CD4-positive, CD25-positive, alpha-beta regulatory T cell (primary cell): ENCODE measurements at places on chromosomes 7 and 10.

- DNase-seq = no peak
These were observed 71.2 kb downstream of the FANK1 start for GRCh38 chr10:125967533-125967932.

- DNase-seq = no peak
These were observed 1.8 kb upstream of the KIF20B start for GRCh38 chr10:89699581-89700064.

GRCh38 chr7:152330827-152331226 is 105.0 kb downstream of the KMT2C start:
- no peak for DNase-seq

GRCh38 chr7:18927134-18927533 is 190.3 kb downstream of the TWIST1 start:
- no peak for DNase-seq

- DNase-seq = no peak
These were observed 38.8 kb downstream of the TACR2 start for GRCh38 chr10:69377933-69378332.

- no peak for DNase-seq
These were observed 39.8 kb upstream of the ARL4A start for GRCh38 chr7:12647364-12648219.

- DNase-seq = no peak
These were observed 161.7 kb downstream of the FANK1 start for GRCh38 chr10:126058104-126058503.

DNA sequence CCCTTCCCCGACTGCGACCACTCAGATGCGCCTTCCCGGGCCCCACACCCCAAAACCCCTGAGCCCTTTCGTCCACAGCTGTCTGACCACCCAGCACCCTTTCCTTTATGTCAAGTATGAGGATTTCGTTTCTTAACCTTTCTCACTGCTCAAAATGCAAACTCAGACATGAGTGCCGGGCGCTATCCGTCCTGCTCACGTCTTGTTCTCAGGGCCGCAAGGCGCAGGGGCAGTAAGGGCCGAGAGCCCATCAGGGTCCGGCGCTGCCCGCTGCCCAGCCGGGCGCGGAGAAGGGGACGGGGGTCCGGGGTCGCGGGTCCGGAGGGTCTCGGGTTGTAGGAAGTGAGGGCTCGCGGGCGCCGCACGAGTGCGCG is 670 bp upstream of the RBM33 start:
- no peak for DNase-seq

GRCh38 chr7:47550788-47551470 is 31.0 kb downstream of the TNS3 start:
- no peak for DNase-seq

DNA sequence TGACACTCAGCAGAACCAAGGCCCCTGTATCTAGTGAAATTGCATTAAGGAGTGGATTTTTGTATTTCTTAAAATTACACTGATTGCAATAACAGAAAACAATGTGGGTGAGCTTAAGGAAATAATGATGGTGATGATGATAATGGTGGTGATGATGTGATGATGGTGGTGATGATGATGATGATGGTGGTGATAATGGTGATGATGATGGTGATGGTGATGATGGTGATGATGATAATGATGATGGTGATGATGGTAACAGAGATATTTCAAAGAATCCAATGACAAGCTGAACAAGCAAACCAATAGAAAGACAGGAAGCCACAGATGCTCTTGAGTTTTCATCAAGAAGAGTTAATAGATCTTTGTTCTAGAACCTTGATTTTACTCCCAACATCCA is 630.7 kb upstream of the AUTS2 start:
- DNase-seq = no peak

- no peak for DNase-seq
These were observed 230.1 kb downstream of the GLI3 start for GRCh38 chr7:42006801-42007513.

- no peak for DNase-seq
These were observed 39.5 kb upstream of the ANKRD1 start for GRCh38 chr10:90960355-90960814.

GRCh38 chr10:110002801-110003523 is 4.8 kb upstream of the ADD3 start:
- DNase-seq = no peak

DNA sequence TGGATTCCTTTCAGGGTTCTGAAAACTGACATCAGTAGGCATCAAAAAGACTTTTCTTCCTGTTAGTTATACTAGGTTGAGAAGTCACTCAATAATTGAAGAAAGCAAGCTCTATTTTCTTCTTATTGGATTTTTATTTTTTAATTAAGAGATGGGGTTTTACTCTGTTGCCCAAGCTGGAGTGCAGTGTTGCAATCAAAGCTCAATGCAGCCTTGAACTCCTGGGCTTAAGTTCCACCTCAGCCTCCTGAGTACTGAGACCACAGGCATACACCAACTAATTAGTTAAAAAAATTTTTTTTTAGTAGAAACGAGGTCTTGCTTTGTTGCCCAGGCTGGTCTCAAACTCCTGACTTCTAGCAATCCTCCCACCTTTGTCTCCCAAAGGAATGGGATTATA is 28.0 kb downstream of the PIP4K2A start:
- no peak for DNase-seq

- no peak for DNase-seq
These were observed 13.5 kb upstream of the RPEL1 start for GRCh38 chr10:103232131-103232673.

DNA sequence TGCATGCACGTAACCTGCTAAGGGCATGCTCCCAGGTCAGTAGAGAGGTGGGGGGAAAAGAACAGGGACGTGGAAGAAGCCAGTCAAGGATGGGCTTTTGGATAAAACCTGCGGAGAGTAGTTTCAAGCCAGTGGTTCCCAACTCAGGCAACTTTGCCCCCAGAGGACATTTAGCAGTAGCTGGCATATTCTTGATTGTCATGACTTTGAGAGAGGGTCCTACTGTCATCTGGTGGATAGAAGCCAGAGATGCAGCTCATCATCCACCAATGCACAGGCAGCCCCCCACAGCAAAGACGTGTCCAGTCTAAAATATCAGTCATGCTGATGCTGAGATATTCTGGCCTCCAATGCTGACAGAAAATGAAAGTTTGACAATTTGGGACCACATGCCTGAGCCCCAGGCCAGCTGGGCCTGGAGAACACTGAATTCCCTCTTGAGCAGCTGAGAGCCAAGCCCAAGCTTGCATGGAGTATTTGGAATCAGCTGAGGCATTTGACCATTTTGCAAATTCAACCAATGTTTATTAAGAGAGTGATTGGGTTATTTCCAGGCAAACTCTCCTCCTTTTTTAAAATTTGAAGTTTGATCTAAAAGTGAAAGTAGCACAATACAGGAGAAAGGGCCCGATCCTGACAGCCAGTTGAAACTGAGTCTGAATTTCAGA is 110.0 kb upstream of the C7orf33 start:
- no peak for DNase-seq

DNA sequence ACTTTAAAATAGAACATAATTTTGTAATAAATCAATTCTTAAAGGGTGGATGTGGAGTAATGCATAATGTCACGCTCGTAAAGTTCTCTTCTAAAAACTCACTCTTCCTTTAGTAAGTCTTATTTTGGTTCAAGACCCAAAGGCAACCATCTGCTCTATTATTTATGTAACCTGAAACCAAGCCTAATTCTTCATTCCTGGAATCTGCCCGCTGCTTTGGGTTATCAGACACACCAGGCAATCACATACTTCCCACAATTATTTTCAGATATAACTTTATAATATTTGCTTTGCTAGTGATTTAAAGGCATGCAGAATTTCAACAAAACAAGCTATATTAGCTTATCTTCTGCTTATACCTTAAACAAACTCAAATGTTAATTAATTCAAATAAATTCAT is 39.0 kb downstream of the RAB11FIP2 start:
- no peak for DNase-seq

- DNase-seq = no peak
These were observed 57.4 kb downstream of the SPOCK2 start for GRCh38 chr10:72030762-72031543.

DNA sequence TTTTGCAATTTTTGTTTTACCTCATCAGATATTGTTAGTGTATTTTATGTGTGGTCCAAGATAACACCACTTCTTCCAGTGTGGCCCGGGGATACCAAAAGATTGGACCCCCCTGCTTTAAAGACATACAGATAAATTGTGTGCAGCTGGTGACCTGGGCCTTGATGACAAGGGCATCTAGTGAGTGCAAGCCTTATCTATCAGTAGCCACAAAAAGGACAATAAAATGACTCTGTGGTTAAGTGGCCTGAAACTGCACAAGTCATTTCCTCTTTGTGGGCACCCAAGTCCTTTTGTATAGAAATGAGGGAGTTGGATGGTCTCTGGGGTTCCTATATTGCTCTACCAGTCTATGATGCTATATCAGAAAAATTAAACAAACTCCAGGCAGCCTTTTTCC is 98.1 kb downstream of the PARD3 start:
- no peak for DNase-seq

DNA sequence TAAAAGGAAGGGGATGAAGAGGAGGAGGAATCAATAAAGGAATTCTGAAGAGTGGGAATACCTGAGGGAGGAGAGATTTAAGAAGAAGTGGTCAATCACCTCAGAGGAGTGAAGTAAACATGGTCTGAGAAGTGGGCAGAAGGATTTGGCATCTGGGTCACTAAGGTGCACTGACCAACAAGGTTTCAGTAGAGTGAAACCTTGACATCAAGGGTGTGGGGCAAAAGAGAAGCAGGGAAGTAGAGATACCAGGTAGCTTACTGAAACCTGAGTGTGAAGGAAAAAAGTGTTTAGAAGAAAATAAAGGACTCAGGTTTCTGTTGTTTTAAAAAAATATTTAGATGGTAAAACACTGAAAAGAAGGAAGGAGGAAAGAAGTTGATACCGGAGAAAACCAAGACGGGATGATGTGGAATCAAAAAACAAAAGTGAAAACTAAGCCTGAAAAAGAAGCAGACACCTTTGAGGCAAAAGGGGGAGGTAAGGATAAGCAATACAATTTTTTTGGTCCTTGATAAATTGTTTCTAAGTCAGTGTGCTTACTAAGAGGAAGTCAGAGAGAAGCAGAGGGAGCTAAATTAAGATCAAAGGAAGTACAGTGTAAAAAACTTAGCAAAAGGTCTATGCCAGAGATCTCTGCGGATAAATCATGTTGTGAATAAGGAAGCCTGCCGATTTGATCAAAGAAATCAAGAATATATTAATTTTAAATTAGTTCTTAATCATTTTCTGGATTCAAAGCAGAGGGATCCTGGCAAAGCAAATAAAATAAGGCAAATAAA is 137.2 kb upstream of the GPR22 start:
- no peak for DNase-seq

- DNase-seq = no peak
These were observed 577.1 kb downstream of the NRG3 start for GRCh38 chr10:82452046-82452445.

DNA sequence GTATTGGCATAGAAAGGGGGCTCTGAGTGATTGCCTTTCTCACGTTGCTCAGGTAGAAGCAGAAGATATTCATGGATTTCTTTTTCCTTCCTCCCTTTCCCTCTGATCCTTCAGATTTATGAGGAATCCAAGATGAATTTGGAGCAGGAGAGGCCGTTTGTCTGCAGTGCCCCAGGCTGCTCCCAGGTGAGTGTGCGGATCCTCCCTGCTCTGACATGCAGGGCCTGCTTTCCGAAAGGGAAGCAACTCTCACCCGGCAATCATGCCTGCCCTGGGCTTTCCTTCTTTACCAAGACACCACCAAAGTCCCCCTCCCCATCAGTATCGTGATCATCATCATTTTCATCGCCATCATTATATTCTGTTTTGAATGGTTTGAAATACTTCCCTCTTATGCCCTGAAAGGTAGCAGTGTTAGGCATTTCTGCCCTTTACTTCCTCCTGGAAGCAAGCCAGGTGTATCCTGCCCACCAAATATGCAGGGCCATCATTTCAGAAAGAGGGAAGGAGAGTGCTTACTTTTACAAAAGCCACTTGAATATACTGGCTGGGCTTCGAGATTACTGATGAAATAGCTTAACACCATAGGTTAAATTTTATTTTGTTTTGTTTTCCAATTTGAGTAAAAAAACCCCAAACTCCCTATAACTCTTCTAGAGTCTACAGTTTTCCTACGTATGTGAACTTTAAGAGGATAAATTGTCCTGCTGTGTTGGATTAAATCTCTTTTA is 75.9 kb downstream of the CREB5 start:
- DNase-seq = no peak

DNA sequence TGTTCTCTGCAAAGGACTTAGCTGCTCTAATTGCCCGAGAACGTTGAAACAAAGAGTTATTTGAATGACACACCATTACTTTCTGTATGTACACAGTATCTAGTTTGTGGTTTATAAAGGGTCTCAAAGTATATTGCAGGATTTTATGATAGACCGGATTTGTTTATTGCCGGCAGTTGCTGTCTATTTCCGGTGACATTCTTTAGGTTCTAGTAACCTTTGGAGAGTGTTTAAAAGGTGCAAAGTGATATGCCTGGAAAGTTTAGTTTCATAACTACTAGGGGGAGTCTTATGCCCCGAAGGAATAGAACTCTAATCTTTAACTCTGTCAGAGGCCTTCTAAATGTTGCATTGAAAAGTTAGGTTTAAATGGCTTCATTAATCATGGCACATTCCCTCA is 63.8 kb downstream of the PAPSS2 start:
- no peak for DNase-seq

DNA sequence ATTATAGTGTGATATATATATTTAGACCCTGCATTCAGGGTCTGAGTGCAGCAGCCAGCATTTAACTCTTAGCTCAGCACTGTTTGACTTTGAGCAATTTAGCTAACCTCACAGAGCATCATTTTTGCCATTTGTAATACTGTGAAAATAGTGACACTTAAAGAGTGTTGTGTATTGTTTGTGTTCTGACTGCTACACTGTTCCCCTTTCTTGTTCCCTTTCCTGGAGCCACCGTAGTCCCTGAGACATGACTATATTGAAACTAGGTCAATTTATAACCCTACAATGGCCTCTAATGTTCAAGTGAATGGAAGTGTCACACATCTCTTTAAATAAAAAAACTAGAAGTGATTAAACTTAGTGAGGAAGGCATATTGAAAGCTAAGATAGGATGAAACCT is 20.3 kb upstream of the CD36 start:
- no peak for DNase-seq

DNA sequence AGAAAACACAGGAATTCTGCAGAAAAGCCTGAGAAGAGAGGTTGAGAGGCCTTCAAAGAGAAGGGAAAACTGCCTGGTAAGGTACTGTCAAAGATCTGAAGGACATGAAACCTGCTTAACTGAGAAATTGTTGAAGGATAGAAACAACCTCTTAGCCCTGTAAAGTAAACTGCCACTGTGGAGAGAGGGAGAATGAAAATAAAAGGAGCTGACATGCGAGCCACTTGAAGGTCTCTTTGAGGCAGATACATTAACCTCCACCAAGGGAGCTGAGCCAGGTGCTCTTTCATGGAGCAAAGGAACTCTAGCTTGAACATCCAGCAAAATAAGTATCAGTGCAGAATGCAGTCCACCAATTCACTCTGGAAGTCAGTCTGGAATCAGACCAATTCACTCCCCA is 108.8 kb upstream of the FEZF1 start:
- no peak for DNase-seq

- DNase-seq = no peak
These were observed 77.7 kb downstream of the OTUD1 start for GRCh38 chr10:23516530-23516929.

DNA sequence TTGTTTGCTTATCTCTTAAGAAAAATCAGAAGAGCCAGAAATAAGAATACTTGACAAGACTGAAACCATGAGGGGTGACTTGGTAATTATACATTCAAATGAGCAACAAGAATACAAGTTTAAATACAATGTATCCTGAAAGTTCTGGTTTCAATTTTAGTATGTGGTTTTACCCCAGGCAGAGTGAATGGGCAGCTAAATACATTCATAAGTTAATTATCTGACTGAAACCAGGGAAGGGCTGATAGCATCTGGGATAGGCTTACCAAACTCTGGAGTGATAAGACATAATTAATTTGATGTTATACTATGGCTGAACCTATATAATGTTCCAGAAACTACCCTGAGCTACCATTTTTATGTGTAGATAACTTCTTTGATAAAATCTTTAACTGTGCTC is 252.2 kb upstream of the PLXNA4 start:
- no peak for DNase-seq
